ENCODE measurements at places on chromosomes 6 and 20.

GRCh38 chr6:102402635-102403329 is 1009.3 kb downstream of the GRIK2 start:
- peak; percentile 16 for DNase-seq

DNA sequence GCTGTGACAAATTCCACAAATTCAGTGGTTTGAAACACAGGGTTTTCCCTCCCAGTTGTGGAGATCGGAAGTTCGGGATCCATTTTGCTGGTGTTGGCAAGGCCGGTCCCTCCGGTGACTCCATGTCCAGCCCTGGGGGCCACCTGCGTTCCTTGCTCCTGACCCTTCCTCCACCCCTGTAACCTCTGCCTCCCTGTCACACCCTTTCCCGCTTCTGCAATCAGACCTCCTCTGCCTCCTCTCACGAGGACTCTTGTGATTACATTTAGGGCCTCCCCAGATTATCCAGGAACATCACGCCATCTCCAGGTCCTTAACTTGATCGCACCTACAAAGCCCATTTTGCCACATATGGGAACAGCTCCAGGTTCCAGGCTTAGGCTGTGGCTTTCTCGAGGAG is 12.5 kb downstream of the RPS6KA2 start:
- DNase-seq, result no peak

- DNase-seq, result no peak
Observed at GRCh38 chr6:89045576-89045975, 35.0 kb upstream of the PNRC1 start.

GRCh38 chr6:110369066-110369465 is 10.9 kb upstream of the METTL24 start:
- DNase-seq, result no peak

DNA sequence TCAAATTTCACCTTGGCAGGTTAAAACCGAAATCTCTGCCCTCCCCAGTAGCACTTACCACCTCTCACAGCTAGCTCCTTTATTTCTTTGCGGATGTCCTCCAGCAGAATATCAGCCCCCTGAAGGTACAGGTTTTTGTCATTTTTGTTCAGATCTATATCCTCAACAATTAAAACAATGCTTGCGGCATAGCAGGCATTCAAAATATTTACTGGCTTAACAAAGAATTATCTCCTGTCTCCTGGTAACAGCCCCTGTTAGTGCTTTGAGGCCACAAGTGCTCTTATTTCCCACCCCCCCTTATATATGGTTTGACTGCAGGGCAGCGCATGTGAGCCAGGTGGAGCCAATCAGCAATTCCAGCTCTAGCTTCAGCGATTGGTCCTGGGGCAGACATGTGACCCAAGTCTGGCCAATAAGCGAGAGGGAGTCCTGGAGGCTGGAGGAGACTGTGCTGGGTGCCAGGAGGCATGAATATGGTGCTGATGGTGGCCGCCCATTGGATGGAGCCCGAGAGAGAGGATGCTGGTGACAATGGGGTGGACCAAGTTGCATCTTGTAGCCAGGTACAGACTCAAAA is 21.0 kb downstream of the SULF2 start:
- DNase-seq, result peak; percentile 42

DNA sequence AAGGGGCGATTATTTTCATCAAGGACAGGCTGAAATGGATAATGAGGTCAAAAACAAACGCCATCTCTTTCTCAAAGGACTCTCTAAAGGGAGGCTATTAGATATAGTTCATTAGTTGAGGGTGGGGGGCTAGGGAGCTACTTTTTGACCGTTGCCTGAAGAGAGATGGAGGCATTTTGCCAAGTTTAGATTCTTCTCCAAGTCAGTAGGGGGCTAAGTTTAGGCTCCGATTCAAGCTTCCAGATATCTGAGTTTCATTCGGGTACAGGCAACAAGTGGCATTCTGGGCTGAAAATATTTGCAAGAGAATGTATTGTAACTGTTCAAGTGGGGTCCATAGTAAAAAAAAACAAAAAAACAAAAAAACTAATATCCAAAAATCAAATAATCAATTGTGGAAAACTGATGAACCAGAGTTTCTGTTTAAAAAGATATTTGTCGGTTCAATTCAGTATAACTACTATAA is 43.4 kb upstream of the PIM1 start:
- DNase-seq, result peak; percentile 42

GRCh38 chr6:31114541-31114878 is at the start of gene PSORS1C1:
TSS of gene PSORS1C1 (plus strand) at chr6:31114800. CDS start at chr6:31129633, 14,833 bp downstream.
- no peak for DNase-seq

DNA sequence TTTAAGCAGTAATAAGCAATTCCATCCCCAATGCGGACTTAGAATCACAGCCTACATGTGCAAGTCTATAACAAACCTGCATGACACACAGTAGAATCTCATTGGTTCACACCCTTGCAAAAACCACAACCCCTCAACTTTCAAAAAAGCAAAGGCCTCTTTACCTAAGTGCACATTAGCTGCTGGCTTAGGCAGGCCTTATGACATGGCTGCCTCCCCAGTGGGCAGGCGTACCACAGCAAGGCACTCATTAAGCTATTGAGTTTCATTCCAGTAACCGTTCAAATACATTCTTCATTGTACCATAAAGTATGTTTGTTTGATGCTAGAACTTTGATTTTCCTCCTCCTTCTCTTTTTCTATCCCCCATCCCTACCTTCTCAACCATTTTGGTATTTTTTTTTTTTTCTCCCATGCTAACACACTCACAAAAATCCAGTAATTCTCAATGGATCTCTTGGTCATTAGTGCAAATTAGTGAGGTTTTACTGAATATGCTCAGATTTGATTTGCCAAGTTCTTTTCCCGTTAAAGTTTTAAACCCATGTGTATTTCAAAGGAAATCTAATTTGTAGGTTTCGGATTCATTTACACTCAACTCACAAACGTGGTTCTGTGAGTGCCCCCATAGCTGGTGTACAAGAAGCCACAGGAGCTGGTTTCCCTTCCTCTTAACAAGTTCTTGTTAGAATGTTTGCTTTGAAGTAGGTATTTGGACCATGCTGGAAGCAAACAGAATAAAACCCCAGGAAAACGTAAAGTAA is 460.4 kb upstream of the RUNX2 start:
- DNase-seq, result no peak

GRCh38 chr20:51894201-51894600 is 91.9 kb upstream of the SALL4 start:
- no peak for DNase-seq

DNA sequence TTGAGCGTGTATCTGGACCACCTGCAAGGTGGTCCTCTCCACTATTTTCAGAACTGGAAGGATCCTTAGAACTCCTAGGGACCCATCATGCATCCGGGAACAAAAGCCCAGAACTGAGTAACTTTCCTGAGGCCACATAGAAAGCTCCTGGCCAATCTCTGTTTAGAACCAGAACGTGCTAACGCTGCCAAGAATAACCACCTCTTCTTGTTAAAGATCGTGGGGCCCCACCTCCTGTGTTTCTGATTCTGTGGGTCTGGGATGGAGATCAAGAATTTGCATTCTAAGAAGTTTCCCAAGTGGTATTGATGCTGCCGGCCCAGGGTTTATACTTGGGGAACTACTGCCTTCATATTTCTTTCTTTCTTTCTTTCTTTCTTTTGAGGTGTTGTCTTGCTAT is 13.3 kb downstream of the CD40 start:
- no peak for DNase-seq

- DNase-seq, result no peak
Observed at GRCh38 chr6:35170891-35171290, 29.8 kb upstream of the TCP11 start.

- no peak for DNase-seq
Observed at GRCh38 chr20:59178983-59179595, 15.5 kb downstream of the ZNF831 start.

- DNase-seq, result no peak
Observed at GRCh38 chr6:148203281-148203925, 139.2 kb upstream of the SASH1 start.

GRCh38 chr20:54668271-54669039 is 193.1 kb downstream of the DOK5 start:
- DNase-seq, result peak; percentile 38

DNA sequence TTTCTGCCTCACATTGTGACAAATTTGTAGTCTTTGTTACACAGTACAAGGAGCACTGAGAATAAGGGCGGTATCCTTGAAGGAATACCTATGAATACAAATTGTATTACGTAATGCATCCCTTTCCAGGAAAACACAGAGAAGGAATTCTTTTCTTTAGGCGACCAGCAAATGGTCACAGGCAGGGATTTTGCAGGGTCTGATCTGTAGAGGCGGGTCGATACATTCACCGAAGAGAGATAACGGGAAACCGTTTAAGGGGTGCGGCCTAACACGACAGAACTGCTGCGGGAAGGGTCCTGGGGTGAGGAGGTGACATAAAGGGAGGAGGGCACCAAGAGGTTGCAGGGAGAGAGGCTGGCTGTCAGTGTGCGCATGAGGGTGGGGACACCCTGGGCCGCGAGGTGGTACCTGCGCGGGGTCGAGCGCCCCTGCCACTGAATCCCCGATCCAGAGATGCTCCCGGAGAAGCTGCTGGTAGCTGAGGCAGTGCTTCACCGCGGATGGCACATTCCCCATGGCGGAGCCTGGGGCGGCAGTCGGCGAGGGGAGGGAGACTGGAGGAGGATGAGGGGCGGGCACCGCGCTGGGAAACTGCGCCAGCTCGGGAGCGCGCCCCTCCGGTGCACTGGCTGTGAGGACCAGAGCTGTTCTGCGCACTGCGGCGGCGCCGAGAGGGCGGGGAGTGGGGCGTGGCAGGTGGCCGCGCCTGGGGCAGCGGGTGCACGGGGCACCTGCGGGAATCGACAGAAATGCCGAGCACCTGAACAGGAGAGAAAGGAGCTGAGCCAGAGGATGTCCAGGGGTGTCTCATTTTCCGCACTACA is at the start of gene HMGCLL1:
TSS of gene HMGCLL1 (minus strand) at position 656 of the 827 bp plus-strand sequence. CDS start at position 519, 137 bp downstream.
- DNase-seq, result peak; percentile 76

DNA sequence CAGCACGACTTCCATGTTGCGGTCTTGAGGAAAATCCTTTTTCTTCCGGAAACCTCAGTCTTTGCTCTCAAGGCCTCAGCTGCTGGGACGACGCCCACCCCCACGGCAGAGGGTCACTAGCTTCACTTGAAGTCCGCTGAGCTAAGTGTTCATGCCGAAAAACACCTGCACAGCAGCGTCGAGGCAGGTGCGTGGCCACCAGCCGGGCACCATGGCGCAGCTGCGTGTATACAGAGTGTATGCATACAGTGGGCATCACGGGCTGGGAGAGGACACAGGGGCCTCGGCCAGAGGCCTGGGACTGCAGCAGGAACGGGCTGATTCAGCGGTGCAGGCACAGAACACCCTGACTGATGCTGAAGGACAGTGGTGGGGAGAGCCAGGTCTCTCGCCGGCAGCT is 20.1 kb downstream of the KCNQ2 start:
- no peak for DNase-seq

DNA sequence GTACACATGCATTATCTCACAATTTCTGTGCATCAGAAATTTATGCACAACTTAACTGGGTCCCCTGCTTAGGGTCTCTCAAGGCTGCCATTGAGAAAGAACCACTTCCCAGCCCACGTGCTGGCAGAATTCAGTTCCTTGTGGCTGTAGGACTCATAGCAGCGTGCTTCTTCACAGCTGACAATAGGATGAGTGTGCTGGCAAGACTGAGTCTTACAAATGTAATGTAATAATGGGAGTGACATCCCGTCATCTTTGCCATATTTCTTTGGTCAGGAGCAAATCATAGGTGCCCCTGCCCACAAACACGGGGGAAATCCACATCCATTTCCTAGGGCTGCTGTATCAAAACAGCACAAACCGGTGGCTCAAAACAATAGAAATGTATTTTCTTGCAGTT is 77.4 kb downstream of the FIG4 start:
- DNase-seq, result no peak

- no peak for DNase-seq
Observed at GRCh38 chr6:21263531-21264287, 329.8 kb upstream of the SOX4 start.

DNA sequence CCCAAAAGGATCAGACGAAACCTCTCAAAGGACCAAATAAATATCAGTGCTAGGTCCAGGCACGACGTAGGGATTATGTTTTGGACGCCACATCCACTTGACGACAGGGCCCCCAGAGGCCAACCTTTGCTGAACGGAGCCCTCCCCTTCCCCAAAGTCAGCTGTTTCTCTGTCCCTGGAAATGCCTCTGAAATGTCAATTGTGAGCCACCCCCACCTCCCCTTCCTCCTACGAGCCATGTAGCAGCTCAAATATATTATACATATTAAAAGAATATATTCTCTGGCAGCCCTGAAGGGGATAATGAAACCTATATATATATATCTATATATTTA is 39.6 kb upstream of the BLCAP start:
- no peak for DNase-seq

GRCh38 chr6:105058316-105058715 is 101.4 kb downstream of the LIN28B start:
- no peak for DNase-seq

DNA sequence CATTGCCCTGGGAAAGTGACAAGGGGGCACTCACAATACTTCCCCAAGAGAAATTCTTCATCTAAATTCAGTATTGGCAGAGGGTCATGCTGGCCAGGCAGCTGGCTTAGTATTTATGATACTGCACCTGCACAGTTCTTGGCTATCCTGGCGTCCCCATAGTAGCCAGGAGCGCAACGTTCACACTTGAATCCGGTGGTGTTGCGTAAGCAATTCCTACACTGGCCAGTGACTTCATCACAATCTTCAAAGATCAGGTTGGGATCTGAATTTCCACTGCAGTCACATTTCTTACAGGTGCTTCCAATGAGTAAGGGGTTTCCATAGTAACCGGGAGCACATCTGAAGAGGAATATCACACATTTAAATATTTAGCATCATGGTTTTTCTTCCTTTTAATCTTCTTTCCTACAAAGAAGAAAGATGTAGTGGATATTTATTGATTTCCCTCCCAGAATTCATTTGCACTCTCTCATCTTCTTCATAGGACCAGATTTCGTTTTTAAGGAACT is 62.8 kb downstream of the LAMA4 start:
- no peak for DNase-seq

DNA sequence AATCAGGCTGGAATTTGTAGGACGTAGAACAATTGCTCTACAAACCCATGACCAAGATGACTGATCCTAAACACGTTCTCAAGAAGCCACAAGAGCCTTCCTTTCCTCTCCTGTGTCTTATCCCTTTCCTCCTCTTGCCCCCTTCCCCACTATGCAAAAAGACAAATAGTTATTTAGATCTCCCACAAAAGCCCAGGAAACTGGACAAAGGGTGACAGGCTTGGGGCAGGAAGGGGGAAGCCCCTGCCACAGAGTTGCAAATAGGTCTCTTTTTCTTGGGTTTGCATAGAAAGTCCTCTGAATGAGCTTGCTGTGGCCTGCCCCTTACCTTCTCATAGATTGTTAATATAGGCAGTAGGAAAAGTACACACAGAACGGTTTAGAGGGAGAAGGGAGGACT is 377.1 kb upstream of the BTBD3 start:
- no peak for DNase-seq

GRCh38 chr6:170247178-170247701 is 43.6 kb downstream of the DLL1 start:
- no peak for DNase-seq

- no peak for DNase-seq
Observed at GRCh38 chr6:81625216-81625615, 127.3 kb downstream of the TENT5A start.

- DNase-seq, result peak; percentile 38
Observed at GRCh38 chr6:624979-625378, 31.9 kb downstream of the HUS1B start.
